K562 (cell line): ENCODE measurements at places on chromosomes 1 and 21. TPM values are rescaled to one million over a fixed set of nuclear protein-coding genes. Genes with fewer than 3 reads are reported as not detected.

The TEKT2 gene
- total RNA-seq = 0.60 and 0.78 TPM in 2 replicates

The EFCAB7 gene
- total RNA-seq = 3.5 and 4.3 TPM in 2 replicates

The JUN gene
- total RNA-seq = 19.7 and 24.0 TPM in 2 replicates

The AADACL4 gene
- total RNA-seq = not detected in 2 replicates

The AGPAT3 gene
- 88.4 and 90.1 TPM in 2 replicates for total RNA-seq

The SYDE2 gene
- 6.0 and 6.4 TPM in 2 replicates for total RNA-seq

The FMO3 gene
- 0.22 TPM in 1 of 2 replicates, not detected in the other for total RNA-seq

The AVPR1B gene
- total RNA-seq = not detected in 2 replicates

DNA sequence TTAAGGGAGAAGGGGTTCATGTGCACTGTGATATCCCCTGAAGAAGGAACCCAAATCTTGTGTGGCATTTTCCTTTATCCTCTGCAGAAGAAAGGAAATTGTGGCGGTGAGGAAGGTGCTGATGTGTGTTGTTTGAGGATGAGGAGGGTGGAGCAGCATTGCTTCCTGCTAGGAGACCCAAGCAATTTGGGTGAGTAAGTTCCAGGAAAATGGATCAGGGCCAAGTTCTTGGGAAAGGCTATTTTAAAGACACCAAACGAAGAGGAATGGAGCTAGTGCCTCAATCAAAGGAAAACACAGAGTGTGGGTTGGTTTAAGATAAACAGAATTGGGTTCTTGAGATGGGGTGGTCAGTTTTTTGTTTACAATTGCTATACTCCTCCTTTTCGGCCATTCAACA is 86.7 kb upstream of the MARK1 start:
- H3K36me3 ChIP-seq = no peaks in the 10 kb centered on the region
- no peak for DNase-seq
- no peaks in the 10 kb centered on the region for H3K4me1 ChIP-seq

DNA sequence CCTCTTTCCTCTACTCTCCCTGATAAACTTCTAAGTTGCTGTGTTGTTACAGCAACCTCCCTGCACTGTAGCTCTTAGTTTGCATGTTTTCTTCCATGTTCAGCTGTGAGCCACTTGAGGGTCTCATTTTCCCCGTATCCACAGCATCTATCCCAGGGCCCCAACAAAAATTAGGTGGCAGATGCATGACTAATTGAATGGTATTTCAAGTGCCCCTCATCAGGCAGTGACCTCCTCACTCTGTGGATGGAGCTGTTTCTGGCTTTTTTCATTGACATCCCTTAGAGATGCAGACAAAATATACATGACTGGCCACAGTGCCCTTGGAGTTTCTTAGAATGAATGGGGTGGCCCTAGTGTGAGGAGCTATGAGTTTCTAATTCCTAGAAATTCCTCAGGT is 3.4 kb downstream of the CASQ2 start:
- H3K27me3 ChIP-seq = peaks cover 22% of the 10 kb centered on the region
- H3K4me3 ChIP-seq = no peak overlapping the region
- H3K36me3 ChIP-seq = no peaks in the 10 kb centered on the region
- no peaks in the 10 kb centered on the region for H3K4me1 ChIP-seq
- DNase-seq = no peak
- no peak overlapping the region for H3K27ac ChIP-seq

GRCh38 chr1:67735806-67736627 is 51.0 kb downstream of the GADD45A start:
- peak; percentile 56 for DNase-seq
- H3K36me3 ChIP-seq = no peaks in the 10 kb centered on the region; the same call in 2 of the 3 replicates
- H3K27ac ChIP-seq = peak overlapping the region; percentile 72
- H3K4me3 ChIP-seq = no peak overlapping the region
- no peaks in the 10 kb centered on the region for H3K27me3 ChIP-seq

DNA sequence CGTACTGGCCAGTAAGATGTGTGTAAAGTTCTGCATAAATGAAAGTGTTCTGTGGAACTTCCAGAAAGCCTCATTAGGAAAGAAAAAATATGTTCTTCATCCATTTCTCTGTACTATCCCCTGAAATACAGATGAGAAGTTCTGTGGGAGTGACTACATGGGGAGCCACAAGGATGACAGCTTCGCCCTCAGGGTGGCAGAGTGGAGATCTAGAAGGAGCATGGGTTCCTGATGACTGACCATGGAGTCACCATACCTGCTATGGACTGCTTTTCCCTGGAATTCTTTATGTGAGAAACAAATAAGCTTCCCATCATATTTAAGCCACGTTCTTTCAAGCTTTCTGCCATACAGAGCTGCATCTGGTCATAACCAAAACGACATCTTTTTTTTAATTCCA is 113.9 kb upstream of the RGS1 start:
- H3K4me1 ChIP-seq = no peaks in the 10 kb centered on the region
- H3K27ac ChIP-seq = no peak overlapping the region

GRCh38 chr1:204420039-204421004 is 8.7 kb upstream of the PPP1R15B start:
- no peaks in the 10 kb centered on the region for H3K27me3 ChIP-seq
- H3K4me1 ChIP-seq = peaks cover 34% of the 10 kb centered on the region
- DNase-seq = no peak
- no peak overlapping the region for H3K4me3 ChIP-seq
- H3K27ac ChIP-seq = no peak overlapping the region

DNA sequence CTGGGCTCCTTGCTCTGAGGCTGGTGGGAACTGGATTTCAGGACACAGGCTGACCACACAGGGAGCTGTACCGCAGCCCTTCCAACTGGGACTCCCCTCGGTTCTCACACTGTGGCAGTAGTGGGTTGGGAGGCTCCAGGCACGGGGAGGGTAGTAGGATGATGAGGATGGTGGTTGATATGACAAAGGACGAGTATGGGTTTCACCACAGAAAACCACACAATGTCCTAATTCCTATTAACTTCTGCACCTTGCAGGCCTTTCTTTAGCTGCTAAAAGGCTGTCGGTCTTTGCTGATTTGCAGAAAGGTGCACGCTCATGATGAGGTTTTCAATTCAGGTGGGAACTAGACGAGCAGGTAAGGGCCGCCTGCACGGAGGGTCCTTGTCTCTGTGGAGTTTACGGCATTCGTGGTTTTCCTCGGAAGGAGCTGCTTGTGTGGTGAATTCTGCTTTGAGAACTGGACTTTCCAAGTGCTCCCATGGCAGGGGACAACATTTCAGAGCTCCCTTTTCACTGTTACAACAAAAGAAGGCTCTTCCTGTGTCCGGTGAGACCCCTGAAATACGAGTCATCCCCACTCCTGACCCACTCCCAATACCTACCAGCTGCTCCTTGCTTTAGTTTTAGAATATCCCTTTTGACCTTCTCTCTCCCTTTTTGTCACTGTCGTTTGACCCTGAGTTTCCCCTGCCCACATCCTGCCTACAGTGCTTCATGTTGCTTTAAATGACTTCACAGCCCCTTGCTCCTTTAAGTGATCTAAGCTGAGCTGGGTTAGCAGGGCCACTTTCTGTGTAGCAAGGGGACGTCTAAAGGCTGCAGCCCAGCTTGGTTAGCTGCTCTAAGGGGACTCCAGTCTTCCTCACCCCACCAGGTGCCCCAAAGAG is 125.1 kb downstream of the MRPS6 start:
- H3K36me3 ChIP-seq = no peaks in the 10 kb centered on the region
- H3K27me3 ChIP-seq = no peaks in the 10 kb centered on the region
- DNase-seq = no peak
- peaks cover 12% of the 10 kb centered on the region for H3K4me1 ChIP-seq

DNA sequence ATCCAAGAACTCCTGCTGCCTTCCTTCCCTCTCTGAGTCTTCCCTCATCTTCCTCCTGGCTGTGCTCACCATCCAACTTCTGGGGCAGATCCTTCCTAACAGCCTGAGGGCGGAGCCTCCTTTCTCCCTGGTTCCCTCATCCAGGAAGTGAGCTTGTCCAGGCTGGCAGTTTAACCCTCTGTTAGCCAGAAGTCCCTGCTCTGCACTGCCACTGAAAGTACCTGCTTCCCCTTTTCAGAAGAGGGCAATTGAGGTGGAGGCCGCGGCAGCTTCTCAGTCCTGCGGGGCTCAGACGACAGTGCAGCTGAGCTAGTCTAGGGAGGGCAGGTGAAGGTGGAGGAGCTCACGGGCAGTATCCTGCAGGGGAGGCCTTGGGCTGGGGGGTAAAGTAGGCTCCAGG is 149.1 kb downstream of the FCRL5 start:
- no peaks in the 10 kb centered on the region for H3K36me3 ChIP-seq
- H3K27ac ChIP-seq = peak overlapping the region; percentile 58; the same call in 1 of the 3 replicates
- H3K4me1 ChIP-seq = peaks cover 10% of the 10 kb centered on the region
- no peak overlapping the region for H3K4me3 ChIP-seq
- DNase-seq = no peak

GRCh38 chr1:226480461-226480860 is 68.1 kb upstream of the STUM start:
- DNase-seq = no peak
- H3K27ac ChIP-seq = no peak overlapping the region
- no peak overlapping the region for H3K4me3 ChIP-seq
- H3K4me1 ChIP-seq = no peaks in the 10 kb centered on the region
- H3K27me3 ChIP-seq = peaks cover 53% of the 10 kb centered on the region
- H3K36me3 ChIP-seq = no peaks in the 10 kb centered on the region

- no peak for DNase-seq
- no peak overlapping the region for H3K4me3 ChIP-seq
- no peaks in the 10 kb centered on the region for H3K4me1 ChIP-seq
- H3K36me3 ChIP-seq = no peaks in the 10 kb centered on the region
- H3K27ac ChIP-seq = no peak overlapping the region
These were observed 3.9 kb upstream of the KCNJ9 start for GRCh38 chr1:160077486-160077885.

- peak within 1 kb of the TSS; percentile 99 for H3K27ac ChIP-seq
- peaks cover 12% of the 10 kb centered on the region; the same call in 1 of the 2 replicates for H3K27me3 ChIP-seq
- H3K36me3 ChIP-seq = peaks cover 27% of the 10 kb centered on the region
- H3K4me3 ChIP-seq = peak within 1 kb of the TSS; percentile 100
These were observed at the start of gene SSU72 for GRCh38 chr1:1574721-1575537. Gene SSU72 (minus strand): TSS chr1:1574863. CDS start chr1:1574557, 306 bp downstream.

- H3K4me1 ChIP-seq = peaks cover 14% of the 10 kb centered on the region
- H3K4me3 ChIP-seq = no peak overlapping the region
- H3K27ac ChIP-seq = peak overlapping the region; percentile 96
These were observed 14.9 kb upstream of the CENPS start for GRCh38 chr1:10415211-10415930.

DNA sequence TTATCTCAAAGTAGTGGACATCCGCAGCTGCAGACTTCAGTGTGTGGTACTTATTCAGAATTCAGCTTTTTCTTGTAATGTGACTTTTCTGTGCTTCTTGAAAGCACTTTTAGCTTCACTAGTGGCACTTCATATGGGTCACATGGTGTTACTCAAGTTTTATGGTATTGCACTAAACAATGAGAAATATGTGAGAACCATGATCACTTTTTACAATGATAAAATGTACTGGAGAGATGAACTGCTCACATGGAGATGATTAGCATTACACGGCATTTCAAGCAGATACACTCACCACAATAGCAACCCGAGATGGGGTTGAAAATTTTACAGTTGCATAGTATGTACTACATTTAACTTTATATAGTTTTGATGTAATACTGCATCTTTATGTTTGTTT is 40.1 kb upstream of the GPR52 start:
- no peak for DNase-seq
- no peak overlapping the region for H3K27ac ChIP-seq
- no peak overlapping the region for H3K4me3 ChIP-seq
- no peaks in the 10 kb centered on the region for H3K4me1 ChIP-seq
- H3K36me3 ChIP-seq = no peaks in the 10 kb centered on the region

DNA sequence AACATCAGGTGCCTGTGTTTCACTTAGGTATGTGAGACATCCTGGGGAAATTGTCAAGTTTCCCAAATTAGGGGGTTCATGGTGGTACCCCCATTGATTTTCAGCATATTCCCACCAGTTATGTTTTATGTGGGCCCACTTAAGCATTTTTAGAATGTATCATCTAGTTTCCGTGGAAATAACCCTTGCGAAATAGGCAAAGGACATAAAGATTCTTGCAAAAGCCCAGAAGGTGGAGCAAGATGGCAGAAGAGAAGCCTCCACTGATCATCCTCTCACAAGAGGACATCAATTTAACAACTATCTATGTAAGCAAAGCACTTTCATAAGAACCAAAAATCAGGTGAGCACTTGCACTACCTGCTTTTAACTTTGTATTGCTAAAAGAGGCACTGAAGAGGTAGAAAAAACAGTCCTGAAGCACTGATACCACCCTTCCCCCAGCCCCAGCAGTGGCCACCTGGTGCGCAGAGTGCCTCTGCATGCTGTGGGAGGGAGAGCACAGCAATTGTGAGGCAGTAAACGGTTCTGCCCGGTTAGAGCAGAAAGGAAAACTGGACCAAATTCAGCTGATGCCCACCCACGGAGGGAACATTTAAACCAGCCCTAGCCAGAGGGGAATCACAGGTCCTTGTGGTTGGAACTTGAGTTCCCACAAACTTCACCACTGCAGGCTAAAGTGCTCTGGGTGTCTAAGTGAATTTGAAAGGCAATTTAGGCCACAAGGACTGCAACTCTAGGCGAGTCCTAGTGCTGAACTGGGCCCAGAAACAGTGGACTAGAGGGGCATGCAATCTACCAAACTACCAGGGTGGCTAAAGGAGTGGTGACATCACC is 23.2 kb downstream of the MCOLN2 start:
- no peak overlapping the region for H3K4me3 ChIP-seq
- H3K27me3 ChIP-seq = no peaks in the 10 kb centered on the region
- no peak for DNase-seq

DNA sequence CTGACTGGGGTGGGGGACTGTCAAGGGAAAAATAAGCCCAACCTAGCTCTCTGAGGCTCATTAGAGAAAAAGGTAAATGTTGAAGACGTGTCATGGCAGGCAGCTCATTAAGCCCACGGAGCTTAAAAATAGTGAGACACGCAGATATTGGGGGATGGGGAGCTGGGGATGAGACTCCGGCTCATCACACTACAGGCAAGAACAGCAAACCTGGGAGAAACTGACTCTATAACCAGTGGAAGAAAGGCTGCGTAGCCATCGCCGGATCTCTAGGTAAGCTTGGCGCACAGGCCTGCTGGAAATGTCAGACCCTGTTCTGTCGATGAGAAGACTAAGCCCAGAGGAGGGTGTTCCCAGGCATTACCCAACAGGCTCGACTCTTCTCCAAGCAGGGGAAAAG is 78.0 kb downstream of the SYT2 start:
- H3K4me1 ChIP-seq = no peaks in the 10 kb centered on the region
- H3K36me3 ChIP-seq = no peaks in the 10 kb centered on the region
- no peak for DNase-seq

DNA sequence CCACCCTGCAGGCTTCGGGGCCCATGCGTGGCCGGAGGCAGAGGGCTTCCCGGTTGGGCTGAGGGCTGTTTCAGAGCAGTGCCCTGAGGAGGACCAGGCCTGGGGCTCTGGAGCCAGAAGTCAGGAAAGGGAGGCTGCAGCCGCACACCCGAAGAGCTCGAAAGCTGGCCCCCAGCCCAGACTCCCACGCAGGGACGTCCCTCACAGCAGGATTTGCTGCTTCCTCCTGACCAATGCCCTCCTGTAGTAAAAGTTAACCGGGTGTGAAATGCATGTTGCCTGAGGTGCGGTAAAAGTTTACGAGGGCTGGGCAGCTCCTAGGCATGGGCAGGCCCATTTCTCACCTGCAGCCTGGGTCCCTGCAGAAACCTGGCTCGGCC is 101.5 kb upstream of the ARHGEF16 start:
- H3K27me3 ChIP-seq = peaks cover 47% of the 10 kb centered on the region
- no peak for DNase-seq
- no peak overlapping the region for H3K4me3 ChIP-seq
- peaks cover 18% of the 10 kb centered on the region for H3K4me1 ChIP-seq
- no peaks in the 10 kb centered on the region for H3K36me3 ChIP-seq

GRCh38 chr1:153869486-153869885 is 53.3 kb downstream of the GATAD2B start:
- no peak for DNase-seq
- H3K27me3 ChIP-seq = no peaks in the 10 kb centered on the region
- no peak overlapping the region for H3K27ac ChIP-seq
- H3K4me3 ChIP-seq = no peak overlapping the region
- peaks cover 2% of the 10 kb centered on the region; the same call in 1 of the 3 replicates for H3K36me3 ChIP-seq
